Activated naive CD8-positive, alpha-beta T cell treated with anti-CD3 and anti-CD28 coated beads, Interleukin-2, amount 50 U/mL, for 24 hours (primary cell): ENCODE measurements at places on chromosomes 7 and 10.

- DNase-seq, result no peak
- H3K4me1 ChIP-seq, result no peaks in the 10 kb centered on the region
- H3K36me3 ChIP-seq, result no peaks in the 10 kb centered on the region
Observed at GRCh38 chr7:134368851-134369544, 52.3 kb upstream of the SLC35B4 start.

DNA sequence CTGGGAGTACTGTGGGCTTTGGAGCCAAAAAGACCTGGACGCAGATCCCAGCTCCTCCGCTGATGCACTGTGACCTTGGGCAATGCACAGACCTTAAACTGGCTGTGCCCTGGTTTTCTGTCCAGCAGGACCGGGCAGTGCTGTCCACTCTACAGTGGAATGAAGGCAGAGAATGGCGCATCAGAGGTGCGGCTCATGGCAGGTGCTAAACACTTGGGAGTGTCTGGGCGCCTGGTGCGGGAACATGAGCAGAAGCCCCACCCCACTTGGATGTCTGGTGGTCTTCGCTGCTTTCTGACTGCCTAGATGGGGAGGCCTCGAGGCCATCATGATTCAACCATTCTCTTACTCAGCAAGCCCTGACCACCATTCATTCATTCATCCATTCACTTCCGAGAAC is 153.7 kb downstream of the GRK5 start:
- no peak for DNase-seq
- no peak overlapping the region for H3K27ac ChIP-seq
- H3K4me1 ChIP-seq, result no peaks in the 10 kb centered on the region
- H3K36me3 ChIP-seq, result peaks cover 14% of the 10 kb centered on the region
- H3K4me3 ChIP-seq, result no peak overlapping the region

DNA sequence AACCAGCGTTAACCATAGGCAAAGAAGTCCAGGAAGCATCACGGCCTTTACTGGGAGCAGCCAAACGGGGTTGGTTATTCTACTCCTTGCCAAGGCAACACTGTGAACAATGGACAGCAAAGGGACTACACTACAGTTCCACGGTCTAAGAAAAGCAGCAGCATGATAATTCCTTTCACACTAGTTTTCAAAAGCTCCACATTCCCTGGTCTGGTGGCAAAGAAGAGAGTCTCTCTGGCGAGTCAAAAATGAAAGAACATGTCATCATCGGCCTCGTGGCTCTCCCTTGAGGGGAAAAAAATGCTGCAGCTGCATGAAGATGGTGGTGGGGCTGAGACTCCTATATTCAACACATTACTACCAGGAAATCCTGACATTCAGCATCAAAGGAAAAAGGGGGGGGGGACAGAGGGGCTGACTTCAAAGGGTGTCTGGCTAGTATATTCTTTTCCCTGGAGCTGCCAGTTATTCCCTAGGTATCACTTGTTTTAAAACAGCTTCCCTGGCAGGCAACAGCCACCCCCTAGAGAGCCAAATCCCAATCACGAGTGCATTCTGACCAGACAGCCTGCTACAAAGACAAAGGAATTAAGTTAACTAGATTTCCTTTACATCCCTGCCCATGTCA is 49.1 kb downstream of the SLC37A3 start:
- no peak overlapping the region for H3K4me3 ChIP-seq
- DNase-seq, result no peak
- H3K27ac ChIP-seq, result no peak overlapping the region
- H3K36me3 ChIP-seq, result peaks cover 31% of the 10 kb centered on the region
- no peaks in the 10 kb centered on the region for H3K27me3 ChIP-seq

DNA sequence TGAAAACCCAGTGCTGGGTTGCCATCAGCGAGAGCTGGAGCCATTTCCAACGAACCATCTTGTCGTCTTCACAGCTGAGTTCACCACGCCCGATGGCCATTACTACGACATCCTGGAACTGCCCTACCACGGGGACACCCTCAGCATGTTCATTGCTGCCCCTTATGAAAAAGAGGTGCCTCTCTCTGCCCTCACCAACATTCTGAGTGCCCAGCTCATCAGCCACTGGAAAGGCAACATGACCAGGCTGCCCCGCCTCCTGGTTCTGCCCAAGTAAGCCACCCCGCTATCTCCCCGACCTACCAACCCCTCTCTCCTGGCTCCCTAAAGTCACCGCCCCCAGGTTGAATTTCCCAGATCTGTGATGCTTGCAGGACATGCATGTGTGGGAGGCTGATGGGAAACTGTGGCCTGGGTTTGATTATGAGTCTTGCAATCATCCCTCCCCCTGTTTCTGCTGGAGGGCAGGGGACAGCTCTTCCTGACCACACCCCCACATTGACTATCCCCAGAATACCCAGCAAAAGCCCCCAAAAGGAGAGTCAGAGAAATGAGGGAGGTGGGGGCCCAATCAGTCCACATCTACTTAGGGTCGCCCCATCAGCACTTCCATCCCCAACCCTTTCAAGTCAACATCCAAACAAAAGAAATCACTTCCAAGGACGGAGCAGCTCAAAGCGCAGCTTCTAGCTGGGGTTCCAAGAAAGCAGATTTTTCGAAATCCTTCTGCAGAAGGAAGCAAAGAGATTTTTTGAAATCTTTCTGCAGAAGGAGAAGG is 6.9 kb downstream of the SERPINE1 start:
- no peak for DNase-seq
- H3K4me3 ChIP-seq, result no peak overlapping the region
- H3K27ac ChIP-seq, result no peak overlapping the region
- H3K36me3 ChIP-seq, result no peaks in the 10 kb centered on the region

DNA sequence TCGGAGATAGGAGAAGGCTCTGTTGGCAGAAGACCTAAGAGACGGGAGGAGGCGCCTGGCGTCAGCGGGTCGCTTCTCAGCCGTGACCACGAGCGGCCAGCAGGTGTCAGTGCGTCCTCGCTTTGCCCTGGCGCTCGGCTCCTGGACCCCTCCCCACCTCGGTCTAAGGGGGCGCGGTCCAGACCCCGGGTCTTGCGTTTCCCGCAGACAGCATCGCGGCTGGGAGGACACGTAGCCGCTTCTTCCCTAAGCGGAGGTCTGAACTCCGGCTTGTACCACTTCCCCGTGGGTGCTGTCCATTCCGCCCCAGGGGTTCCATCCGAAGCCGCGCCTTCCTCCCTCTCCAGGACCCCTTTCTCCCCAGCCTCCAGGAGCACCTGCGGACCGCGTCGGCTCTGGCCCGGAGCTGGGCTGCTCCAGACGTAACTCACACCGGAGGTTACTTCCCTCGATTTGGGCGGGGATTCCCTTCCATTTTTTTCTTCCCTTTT is 593 bp upstream of the ADRA2A start:
- peak overlapping the region; percentile 65 for H3K4me3 ChIP-seq
- peak; percentile 66 for DNase-seq
- peaks cover 2% of the 10 kb centered on the region for H3K36me3 ChIP-seq
- peaks cover 17% of the 10 kb centered on the region for H3K4me1 ChIP-seq
- H3K27ac ChIP-seq, result no peak overlapping the region

GRCh38 chr7:79290841-79291497 is 162.5 kb downstream of the MAGI2 start:
- H3K36me3 ChIP-seq, result no peaks in the 10 kb centered on the region
- no peaks in the 10 kb centered on the region for H3K4me1 ChIP-seq
- no peak overlapping the region for H3K27ac ChIP-seq

DNA sequence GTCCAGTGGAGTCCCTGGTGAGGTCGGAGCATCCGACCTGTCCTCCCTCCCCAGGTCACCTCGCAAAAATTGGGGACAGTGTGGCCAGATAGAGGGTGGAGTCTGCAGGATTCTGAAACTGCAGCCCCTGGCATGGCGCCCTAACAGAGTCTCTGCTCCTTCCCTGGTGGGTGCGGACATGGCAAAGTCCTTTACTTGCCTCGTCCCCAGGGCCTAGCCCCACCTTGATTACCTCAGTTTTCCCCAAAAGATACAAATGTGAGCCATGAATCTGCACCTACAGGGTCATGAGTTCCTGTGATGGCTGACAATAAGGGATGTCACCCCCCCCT is 47.7 kb downstream of the NPVF start:
- no peak for DNase-seq
- H3K4me3 ChIP-seq, result peak overlapping the region; percentile 78
- no peaks in the 10 kb centered on the region for H3K27me3 ChIP-seq
- peak overlapping the region; percentile 78 for H3K27ac ChIP-seq
